Stimulated activated CD8-positive, alpha-beta memory T cell treated with anti-CD3 and anti-CD28 coated beads, Interleukin-15, amount 100 ng/mL, for 24 hours (primary cell): ENCODE measurements at places on chromosomes 1 and 21.

GRCh38 chr1:23103001-23103889 lies 65.4 kb downstream of the LUZP1 start:
- no peak for DNase-seq

DNA sequence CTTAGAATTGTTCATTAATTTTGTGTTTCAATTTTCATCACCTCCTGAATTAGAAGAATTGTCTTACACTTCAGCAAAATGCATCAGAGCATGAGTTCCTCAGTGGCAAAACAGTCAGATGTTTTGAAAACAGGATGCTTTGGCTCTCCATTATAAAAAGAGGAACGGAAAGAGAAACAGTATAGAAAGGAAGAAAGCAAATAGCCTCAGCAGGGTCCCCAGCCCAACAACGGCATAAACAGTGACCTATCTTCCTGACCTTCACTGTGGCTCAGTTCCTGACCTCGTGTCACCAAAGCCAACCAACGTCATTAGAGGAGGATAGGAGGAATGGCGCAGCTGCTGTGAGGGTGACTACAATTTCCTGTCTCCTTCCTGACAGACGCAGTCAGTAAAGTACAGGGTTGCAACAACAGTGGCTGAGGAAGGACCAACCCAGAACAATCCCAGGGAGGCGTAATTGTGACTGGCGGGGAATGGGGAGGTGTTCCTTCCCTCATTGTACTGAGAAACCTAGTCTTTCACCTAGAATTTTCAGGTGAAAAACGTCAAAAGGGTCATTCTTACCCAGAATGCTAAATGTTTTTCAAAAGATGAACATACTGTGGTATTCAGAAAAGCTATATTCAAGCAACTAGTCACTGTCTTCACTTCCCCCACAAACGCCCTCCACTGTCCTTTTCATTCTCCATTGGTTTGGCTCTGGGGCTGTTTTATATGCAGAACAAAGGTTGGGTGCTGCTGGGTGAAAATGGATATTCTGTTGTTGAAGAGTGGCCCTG lies 197.9 kb upstream of the SGIP1 start:
- no peak for DNase-seq

GRCh38 chr1:202320081-202320405 lies 21.7 kb downstream of the UBE2T start:
- DNase-seq: no peak

- DNase-seq: no peak
Observed at GRCh38 chr1:228697207-228698016, 37.9 kb upstream of the RHOU start.

DNA sequence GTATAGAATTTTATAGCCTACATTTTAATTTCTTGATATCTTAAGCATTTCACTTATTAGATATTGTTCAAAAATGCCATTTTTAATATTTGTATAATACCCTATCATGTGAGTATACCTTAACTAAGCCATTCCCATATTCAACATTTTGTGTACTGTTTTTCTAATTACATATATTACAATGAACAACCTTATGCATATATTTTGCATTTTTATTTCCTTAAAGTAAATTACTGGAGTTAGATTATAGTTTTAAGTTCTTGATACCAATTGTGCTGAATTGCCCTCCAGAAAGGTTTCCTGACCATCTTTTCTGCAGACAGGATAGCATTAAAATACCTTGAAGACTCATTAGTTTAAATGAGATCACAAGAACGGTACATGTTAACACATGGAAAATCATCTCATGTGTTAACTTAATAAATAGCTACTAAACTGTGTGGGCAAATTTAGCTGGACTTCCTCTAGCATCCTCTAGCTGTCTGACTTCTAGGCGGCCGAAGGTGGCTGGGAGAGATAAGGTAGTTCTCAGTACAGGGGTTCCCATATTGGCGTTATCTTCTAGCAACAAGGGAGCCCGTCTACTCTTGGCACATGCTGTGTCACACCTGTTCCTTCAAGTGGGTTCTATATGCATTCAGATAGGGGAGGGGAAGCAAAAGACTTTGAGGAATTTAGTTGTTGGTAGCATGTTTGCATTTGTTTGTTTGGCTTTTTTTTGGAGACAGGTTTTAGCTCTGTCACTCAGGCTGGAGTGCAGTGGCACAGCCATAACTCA lies 8.9 kb downstream of the DCLRE1B start:
- DNase-seq: no peak

DNA sequence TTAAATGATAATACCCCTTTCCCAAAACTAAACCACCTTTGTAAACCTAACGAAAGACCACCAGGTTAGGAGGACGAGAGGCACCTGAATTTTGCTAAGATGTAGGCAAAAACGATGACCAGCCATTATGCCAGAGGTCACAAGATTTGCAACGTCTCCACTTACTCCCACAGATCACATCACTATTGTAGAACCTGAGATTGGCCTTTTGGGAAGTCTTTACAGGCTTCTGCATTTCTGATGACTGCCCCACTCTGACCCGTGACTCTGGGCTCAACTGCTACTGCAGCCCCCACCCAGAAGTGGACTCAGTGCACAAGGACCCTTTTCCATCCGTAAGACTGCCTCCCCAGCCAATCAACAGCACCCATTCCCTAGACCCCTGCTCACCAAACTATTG lies 36.4 kb upstream of the COL6A2 start:
- DNase-seq: no peak

DNA sequence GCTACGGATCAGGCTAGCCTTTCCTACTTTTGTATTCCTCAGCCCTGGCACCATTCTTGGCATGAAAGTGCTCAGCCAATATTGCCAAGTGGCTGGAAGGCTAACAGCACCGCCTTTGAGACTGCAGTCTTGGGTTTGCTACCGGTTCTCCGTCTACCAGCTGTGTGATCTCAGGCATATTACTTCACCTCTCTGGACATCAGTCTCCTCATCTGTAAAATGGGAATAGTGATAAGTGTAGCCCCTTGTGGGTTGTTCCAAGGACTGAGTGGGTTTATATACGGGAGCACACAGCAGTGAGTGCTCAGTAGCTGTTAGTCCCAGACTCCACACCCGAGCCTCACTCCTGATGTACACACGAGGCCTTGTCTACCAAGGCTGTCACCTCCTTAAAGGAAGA lies 13.7 kb downstream of the TFAP2E start:
- no peak for DNase-seq

- no peak for DNase-seq
Observed at GRCh38 chr21:21007606-21008005, 9.4 kb downstream of the NCAM2 start.

- no peak for DNase-seq
Observed at GRCh38 chr1:210467440-210468043, 138.8 kb downstream of the HHAT start.

- no peak for DNase-seq
Observed at GRCh38 chr21:31755027-31755426, 23.1 kb upstream of the SCAF4 start.

DNA sequence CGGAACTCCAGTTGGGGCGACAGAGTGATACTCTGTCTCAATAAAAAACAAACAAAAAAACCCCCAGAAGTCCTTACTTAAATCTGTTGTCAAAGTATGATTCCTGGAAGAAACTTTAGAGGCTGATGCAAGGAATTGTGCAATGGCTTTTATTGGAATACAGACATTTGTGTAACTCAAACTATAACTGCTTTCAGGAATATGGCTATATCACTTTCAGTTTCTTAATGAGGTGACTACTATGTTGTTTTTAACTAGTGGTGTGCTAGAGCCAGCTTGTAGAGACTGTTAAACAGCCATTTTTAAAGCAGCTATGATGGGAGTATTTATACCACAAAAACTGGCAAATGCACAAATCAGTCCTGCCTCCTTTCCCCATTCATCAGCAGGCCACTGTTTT lies 22.7 kb upstream of the DNAJC28 start:
- DNase-seq: no peak

DNA sequence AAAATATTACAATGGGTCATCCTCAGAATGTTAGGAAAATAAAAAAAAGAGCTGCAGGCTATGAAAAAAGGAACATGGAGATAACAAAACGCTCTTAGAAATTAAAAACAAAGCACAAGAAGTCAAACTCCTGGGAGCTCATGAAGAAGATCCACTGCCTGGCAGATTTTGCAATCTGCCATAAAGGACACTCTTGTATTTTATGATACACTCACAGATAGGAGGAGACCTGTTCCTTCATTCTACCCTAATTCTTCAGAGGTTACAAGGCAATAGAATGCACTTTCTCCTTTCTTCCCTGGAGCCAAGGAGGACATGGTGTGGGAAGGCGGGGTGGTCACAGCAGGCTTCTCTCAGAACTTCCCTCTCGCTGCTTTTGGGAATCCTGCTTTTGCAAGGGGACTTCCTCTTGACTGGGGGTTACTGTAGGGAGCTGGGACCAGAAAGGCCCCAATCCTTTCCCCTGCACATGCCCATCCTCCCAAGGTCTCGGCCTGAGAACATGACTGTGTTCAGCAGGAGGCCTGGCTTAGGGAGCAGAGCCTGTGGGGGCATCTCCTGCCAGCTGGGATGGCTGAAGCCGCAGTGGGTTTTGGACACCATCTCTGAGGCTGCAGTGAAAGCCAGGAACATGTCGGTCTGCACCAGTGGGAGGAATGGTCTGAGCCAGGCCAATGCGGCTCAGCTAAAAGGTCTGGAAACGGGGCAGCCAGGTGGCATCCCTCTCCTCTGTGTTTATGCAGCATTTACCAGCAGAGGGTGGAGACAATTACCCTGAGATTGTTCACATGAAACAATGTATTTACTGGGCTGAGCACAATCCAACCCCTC lies 44.8 kb downstream of the GPR161 start:
- no peak for DNase-seq

- DNase-seq: no peak
Observed at GRCh38 chr1:181397845-181398244, 85.5 kb upstream of the CACNA1E start.

- DNase-seq: no peak
Observed at GRCh38 chr1:151499930-151500329, 11.3 kb upstream of the CGN start.

GRCh38 chr1:11738783-11739182 lies 2.8 kb downstream of the AGTRAP start:
- no peak for DNase-seq

GRCh38 chr1:92944901-92945747 lies 16.1 kb downstream of the DIPK1A start:
- DNase-seq: no peak

DNA sequence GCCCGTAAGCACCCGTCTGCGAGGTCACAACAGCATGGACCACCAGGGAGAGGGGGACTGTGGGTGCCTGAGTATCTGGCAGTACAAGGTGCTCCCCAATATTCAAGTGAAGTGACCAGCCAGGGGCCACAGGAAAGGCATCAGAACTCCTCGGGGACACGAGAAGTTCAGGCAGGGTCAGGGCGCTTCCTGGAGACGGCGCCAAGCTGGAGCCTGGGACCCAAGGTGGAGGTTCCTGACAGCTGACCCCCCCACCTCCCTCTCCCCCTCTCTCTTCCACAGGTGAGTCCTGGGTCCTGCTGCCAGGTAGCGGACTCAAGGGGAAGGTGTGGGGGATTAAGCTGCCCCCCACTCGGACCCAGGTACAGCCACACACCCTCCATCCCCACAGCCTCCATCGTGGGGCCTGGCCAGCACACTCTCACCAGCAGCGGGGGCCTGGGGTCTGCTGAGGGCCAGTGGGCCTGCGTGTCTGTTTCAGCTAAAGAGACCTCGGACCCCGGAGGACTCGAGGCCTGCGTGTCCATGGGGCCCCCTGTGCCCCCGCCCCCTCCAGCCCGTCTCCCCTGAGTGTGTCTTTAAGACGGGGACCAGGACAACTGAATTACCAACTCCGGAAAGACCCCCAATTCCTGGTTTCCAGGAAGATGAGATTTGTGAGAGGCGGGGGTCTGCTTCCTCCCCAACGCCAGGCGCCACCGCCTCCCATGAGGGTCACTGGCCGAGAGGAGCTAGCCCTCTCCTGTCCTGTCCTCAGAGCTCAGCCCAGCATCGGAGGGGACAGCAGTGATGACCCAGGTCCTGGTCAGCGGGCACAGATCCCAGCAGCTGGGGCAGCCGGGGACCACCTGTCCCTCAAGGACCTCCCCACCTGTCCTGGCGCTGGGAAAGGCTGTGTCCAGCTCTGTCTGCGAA lies 6.2 kb downstream of the TNFRSF18 start:
- DNase-seq: no peak

GRCh38 chr21:33949516-33950430 lies 34.2 kb upstream of the ATP5PO start:
- DNase-seq: no peak

DNA sequence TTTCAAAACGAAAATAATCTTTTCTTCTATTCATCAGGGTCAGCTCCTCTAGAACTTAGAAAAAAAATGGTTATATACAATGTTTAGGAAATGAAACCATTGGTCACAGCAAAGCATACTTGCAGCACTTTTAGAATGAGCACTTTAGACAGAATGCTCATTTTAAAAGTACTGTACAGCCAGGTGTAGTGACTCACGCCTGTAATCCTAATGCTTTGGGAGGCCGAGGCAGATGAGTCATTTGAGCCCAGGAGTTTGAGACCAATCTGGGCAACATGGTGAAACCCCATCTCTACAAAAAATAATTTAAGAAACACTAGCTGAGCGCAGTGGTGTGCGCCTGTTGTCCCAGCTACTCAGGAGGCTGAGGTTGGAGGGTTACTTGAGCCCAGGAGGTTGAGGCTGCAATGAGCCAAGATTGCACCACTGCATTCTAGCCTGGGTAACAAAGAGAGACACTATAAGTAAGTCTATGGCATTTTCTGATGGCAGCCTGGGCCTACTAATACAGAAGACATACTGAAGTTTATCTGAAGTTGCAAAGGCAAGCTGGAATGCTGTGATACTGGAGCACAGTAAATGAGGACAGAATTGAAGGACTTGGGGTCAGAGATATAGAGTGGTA lies 48.9 kb upstream of the ZNF326 start:
- no peak for DNase-seq

- DNase-seq: no peak
Observed at GRCh38 chr1:110788673-110789072, 84.3 kb upstream of the CD53 start.

DNA sequence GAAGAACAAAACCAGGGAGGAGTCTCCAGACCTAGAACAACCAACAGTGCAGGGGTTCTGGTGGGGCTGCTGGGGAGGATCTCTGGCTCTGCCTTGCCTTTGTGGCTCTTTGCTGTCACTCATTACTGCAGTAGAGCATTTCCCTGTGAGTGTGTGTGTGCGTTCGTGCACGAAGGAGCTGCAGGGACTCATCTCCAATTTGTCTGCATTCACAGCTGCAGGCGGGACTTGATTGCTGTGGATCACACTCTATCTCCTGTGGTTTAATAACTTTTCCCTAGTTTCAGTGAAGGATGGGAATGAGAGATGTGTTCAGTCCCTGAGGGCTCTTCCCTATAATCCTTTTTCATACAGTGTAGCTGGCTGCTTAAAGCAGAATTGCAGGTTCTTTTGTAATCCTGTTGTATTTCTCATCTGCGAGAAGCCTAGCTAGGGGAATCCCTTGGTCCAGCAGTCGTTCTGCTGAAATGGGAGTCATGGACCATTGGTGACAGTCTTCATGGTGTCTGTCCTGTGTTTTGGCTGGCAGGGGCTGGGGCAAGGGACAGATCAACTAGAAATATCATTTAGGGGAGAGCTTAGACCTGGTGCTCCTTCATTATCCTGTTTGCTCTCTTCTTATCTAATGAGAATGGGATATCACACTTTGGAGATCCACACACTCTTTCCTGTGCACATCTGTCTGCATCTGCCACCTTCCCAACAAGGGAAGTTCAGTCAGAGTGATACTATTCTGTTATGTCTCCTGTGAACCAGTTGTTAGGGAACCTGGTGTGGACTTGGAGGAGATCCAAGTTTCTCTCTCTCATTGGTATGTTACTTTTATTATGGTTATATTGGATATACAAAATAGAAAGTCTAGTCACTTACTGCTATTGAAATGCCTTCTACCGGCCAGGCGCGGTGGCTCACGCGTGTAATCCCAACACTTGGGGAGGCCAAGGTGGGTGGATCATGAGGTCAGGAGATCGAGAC lies 3.0 kb downstream of the PCP4L1 start:
- no peak for DNase-seq

GRCh38 chr1:41733021-41733420 lies 185.7 kb downstream of the HIVEP3 start:
- DNase-seq: no peak
